GM04504 (cell line): ENCODE measurements at places on chromosomes 12 and 14.

- DNase-seq = no peak
Observed at GRCh38 chr14:81408595-81408994, 8.5 kb upstream of the STON2 start.

- no peak for DNase-seq
Observed at GRCh38 chr12:21850419-21850818, 75.9 kb upstream of the KCNJ8 start.

DNA sequence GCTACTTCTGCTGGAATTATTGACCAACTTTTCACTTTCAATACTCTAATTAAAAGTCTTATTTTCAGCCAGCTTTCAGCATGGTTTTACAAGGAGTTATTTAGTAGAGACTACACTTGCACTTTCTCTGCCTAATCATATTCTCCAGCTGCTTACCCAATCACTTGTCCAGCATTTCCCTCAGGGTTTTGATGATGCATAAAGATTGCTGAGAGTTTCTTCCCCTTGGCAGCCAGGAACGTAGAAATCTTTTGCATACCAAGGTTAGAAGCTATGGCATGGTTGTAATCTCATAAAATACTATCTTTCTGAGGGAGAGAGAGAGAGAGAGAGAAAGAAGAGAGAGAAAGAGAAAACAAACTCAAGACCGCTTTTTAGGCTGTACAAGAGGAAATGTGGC is 10.8 kb downstream of the OR4Q3 start:
- DNase-seq = no peak

DNA sequence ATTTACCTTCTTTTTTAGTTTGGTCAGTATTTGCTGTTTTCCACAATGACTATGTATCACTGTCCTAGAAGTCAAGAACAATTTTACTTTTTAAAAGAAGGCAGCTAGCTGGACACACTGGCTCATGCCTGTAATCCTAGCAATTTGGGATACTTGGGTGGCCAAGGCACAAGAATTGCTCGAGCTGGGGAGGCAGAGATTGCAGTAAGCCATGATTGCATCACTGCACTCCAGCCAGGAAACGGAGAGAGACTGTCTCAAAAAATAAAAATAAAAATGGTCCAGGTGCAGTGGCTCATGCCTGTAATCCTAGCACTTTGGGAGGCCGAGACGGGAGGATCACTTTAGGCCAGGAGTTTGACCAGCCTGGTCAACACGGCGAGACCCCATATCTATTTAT is 28.3 kb downstream of the MDM1 start:
- no peak for DNase-seq

GRCh38 chr14:20477211-20477876 is 8.1 kb downstream of the PNP start:
- no peak for DNase-seq

DNA sequence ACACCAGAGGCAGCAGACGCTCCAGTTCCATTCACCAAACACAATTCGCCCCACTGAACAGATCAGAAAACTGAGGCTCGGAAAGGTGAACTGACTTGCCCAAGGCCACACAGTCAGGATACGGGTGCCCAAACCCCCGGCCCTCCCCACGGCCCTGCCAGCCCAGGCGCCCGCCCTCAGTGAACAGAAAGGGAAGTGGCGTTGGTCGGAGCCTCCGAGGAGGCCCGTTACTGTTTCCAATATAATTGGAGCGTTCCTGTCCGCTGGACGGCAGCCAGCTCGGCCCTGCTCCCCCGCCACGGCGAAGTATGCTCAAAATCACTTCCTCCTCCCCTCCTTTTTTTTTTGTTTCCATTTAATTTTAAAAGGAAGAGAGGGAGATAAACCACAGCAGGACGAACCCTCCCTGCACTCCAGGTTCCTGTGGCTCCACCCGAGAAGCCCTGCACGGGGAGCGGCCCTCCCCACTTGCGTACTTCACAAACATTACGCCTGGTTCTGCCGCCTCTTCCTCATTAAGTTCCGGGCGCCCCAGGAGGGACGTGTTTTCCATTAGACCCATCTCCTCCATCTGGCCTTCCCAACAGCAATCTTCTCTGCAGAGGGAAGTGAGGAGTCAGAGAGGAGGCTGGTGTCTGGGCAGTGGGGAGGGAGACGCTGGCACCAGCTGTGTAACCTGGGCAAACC is 61.1 kb downstream of the NCOR2 start:
- no peak for DNase-seq

DNA sequence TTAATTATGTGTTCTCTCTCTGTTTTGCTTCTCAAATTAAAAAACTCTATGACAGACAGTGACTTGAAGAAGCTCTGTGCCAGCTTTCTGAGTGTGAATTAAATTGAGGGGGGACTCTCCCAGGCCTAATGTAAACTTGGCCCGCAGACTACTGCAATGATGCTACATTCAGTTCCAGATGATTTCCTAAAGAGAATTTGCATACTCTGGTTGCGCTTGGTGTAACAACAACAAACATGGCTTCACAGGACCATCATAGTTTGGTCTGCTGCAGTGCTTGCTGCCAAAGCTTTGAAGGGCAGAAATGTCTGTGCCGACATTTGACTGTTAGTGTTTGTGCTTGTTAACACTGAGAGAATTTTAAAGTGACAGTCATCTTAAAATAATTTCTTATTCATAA is 25.0 kb downstream of the CFAP54 start:
- DNase-seq = no peak

GRCh38 chr12:105887131-105887530 is 251.6 kb downstream of the NUAK1 start:
- DNase-seq = no peak
